ENCODE measurements at places on chromosomes 7 and 10. TPM values are rescaled to one million over a fixed set of nuclear protein-coding genes. Genes with fewer than 3 reads are reported as not detected.

GRCh38 chr7:114802632-114803031, 119.3 kb upstream of the MDFIC start:
- no peak overlapping the region for H3K27ac ChIP-seq
- no peaks in the 10 kb centered on the region for H3K36me3 ChIP-seq
- H3K27me3 ChIP-seq: peaks cover 2% of the 10 kb centered on the region
- H3K4me1 ChIP-seq: no peaks in the 10 kb centered on the region

- H3K27ac ChIP-seq: no peak overlapping the region
- no peaks in the 10 kb centered on the region for H3K36me3 ChIP-seq
- no peak overlapping the region for H3K4me3 ChIP-seq
- H3K27me3 ChIP-seq: peaks cover 6% of the 10 kb centered on the region
- no peak for DNase-seq
Measured at GRCh38 chr10:69810097-69810496, 8.4 kb downstream of the COL13A1 start.

Gene ALOX5
- 9.9 TPM for total RNA-seq

DNA sequence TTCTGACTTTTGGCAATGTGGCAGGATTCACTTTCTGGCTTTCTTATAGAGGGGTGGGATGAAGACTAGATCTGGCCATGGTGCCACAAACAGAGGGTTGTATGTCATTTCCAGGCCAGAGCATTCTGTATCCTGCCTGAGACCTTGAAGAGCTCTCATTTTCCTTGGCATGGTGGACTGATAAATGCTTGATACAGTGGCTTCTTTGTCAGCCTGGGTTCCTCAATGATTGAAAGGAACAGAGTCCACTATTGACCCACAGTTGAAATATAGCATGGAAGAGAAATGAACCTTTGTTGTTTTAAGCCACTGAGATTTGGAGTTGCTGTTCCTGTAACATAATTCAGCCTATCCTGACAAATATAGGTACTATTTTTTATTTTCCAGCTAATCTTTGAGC, 462.7 kb downstream of the SUGCT start:
- H3K27ac ChIP-seq: no peak overlapping the region
- H3K4me3 ChIP-seq: no peak overlapping the region
- H3K4me1 ChIP-seq: peaks cover 22% of the 10 kb centered on the region
- H3K27me3 ChIP-seq: peaks cover 10% of the 10 kb centered on the region

GRCh38 chr10:52542906-52543305, 228.8 kb downstream of the DKK1 start:
- H3K4me3 ChIP-seq: no peak overlapping the region
- no peaks in the 10 kb centered on the region for H3K27me3 ChIP-seq
- no peak overlapping the region for H3K27ac ChIP-seq
- no peak for DNase-seq

- no peaks in the 10 kb centered on the region for H3K36me3 ChIP-seq
- no peak overlapping the region for H3K27ac ChIP-seq
- peaks cover 5% of the 10 kb centered on the region for H3K4me1 ChIP-seq
Measured at GRCh38 chr10:93346694-93347093, 135.4 kb downstream of the MYOF start.
